ENCODE measurements at places on chromosomes 13 and 19.

- DNase-seq: no peak
Observed at GRCh38 chr19:48553676-48554384, 1.9 kb downstream of the SULT2B1 start.

DNA sequence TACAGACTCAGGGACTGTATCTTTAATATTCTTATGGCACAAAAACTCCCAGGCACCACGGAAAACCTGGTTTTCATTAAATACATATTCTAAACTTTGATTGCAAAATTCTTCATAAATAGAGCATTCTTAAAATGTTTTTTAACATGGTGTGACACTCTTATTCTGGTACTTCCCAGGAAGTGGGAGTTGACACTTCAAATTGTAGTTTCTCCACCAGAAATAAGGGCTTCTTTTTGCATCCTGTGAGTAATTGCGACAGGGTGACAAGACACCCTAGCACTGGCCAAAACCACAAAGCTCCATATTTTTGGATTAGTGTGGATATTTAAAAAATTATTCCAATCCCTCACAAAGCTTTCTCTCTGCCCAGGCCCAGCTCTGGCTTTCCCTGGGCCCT lies 43.6 kb upstream of the MTIF3 start:
- no peak for DNase-seq

- no peak for DNase-seq
Observed at GRCh38 chr13:45372189-45373161, 31.5 kb upstream of the TPT1 start.

- peak; percentile 64 for DNase-seq
Observed at GRCh38 chr13:108155185-108156106, 59.9 kb downstream of the LIG4 start.

DNA sequence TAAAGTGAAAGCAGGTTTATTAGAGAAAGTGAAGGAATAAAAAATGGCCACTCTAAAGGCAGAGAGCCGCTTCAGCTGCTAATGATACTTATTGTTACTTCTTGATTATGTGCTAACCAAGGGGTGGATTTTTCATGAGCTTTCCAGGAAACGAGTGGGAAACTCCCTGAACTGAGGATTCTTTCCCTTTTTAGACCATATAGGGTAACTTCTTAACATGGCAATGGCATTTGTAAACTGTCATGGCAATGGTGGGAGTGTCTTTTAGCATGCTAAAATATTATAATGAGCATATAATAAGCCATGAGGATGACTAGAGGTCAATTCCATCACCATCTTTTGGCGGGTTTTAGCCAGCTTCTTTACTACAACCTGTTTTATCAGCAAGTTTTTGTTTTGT lies 890.0 kb downstream of the UQCRFS1 start:
- no peak for DNase-seq

DNA sequence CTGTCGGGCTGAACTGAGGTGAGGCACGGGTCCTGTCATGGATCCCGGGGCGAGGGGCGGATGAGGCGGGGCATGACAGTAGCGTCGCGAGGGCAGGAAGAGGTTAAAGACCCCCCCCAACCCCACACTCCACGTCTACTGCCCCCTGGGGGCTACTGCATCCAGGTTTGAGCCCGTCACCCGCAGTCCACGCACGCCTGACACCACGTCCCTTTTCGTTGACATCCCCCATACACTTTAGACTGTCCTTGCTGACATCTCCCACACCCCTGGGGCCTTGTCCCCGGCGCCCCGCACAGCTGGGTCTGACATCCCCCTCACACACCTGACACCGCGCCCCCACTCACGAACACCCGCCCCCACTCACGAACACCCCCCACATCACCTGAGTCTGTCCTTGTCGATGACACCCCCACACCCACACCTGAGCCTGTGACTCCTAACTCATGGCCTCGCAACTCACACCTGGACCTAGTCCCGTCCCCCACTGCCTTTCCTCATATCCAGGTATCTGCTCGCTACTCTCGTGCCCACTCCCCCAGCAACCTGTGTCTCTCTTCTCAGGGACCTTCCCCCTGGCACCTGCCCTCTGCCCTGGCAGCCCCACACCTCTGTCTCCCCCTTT lies 416 bp downstream of the SLC25A42 start:
- DNase-seq: no peak

DNA sequence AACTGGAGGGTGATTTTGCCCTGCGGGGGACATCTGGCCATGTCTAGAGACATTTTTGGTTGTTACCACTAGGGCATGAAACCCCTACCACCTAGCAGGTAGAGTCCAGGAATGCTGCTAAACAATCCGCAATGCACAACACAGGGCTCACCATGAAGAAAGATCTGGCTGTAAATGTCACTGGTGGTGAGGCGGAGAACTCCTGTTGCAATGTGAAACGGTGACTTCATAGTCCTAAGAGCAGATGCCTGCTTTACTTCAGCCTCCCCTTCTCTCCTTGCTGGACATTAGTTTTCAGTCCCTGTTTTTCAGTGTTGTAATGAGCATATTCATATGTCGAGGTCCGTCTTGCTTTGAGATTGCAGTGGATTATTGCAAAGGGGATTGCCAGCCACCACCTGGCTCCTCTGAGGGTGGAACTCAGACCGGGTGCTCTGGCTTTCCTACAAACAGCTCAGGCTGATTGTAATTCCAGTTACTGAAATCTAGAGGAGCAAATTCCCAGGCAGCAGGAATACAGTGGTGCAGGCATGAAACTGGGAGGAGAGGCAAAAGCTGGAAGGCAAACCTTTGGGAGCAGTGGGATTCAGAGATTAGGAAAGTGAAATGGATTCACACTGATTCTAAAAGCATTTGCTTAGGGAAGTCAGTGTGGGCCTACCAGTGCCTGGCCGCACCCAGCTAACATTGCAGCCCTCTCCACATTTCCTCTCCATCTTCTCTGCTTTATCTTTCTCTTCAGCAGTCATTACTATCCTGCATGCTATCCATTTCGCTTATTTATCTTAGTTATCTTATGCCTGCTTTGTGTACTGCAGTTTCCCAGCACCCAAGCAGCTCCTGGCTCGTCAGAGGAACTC lies 76.1 kb upstream of the PCDH8 start:
- no peak for DNase-seq

- DNase-seq: no peak
Observed at GRCh38 chr13:91389186-91389585, 9.2 kb upstream of the GPC5 start.

GRCh38 chr13:26558987-26559386 lies 1.5 kb downstream of the WASF3 start:
- DNase-seq: no peak

DNA sequence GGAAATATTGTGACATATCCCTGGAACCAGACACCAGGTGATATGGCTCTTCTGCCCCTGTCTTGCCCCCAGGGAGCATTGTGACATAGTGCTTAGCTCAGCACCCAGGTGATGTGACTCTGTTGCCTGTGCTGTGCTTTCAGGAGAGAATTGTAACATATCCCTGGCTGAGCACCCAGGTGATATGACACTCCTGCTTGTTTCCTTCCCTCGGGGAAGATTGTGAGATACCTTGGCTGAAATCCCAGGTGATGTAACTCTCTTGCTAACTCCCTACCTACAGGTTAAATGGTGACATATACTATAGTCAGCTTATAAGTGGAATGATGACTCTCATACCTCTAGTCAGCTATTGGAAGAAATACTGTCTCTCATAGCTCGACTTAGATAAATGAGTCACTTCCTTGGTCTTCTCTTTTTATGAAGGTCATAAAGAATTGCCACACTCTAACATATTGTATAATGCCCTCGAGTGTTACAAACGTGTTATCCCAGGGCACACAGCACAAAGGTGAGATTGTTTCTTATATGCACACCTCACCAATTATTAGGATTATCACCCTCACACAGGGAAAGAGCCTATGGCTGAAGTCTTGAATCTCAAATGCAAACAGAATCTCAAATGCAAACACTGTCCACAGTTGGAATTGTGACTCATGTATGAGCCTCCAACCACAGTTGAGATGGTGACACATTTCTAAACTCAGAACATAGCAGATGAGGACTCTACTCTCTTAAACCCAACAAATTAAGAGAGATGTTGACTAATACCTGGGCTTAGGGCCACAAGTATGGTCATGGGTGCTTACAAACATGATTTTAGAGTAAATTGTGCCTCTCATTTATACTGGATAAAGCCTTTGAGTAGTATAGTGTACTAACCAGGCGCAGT lies 32.7 kb upstream of the ZNF254 start:
- no peak for DNase-seq

DNA sequence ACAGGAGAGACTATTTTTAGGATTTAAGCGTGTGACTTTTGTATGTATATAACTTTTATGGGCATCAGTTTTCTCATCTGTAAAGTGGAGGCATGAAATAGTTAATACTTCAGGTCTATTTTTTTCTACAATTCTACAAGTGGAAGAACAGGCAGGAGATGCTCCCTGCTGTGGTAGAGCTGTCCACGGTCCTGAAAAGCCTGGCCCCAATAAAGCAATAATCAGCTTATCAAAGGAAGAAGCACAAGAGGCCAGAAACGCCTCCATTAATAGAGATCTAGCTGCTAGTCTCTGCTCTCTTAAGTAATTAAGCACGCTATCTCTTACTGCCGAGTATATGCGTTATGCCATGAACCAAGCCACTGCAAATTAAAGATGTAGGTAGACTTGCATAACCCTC lies 28.0 kb upstream of the WASF3 start:
- peak; percentile 7 for DNase-seq

GRCh38 chr13:46492946-46493345 lies 60.0 kb upstream of the LRCH1 start:
- DNase-seq: peak; percentile 5

DNA sequence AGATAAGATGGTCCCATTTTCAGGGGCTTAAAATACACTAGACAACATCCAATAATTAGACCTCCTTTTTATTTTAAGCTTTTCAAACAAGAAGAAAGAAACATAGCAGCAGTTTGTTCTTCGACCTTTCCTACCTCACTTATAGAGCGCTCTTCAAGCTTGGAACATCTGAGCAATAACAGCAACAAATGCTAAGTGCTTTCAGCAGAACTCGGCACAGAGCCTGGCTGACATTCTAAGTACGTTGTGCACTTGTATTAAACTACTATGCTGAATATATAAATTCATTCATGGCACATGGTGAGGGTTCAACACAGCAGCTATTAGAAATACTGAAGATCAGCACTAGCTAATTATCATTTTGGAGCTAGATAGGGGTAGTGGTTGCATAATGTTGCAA lies 256.1 kb upstream of the MAB21L1 start:
- DNase-seq: no peak

GRCh38 chr19:52778811-52779210 lies 7.8 kb downstream of the ZNF600 start:
- DNase-seq: peak; percentile 26

GRCh38 chr13:99382428-99383133 lies 75.4 kb upstream of the GPR183 start:
- DNase-seq: peak; percentile 66

DNA sequence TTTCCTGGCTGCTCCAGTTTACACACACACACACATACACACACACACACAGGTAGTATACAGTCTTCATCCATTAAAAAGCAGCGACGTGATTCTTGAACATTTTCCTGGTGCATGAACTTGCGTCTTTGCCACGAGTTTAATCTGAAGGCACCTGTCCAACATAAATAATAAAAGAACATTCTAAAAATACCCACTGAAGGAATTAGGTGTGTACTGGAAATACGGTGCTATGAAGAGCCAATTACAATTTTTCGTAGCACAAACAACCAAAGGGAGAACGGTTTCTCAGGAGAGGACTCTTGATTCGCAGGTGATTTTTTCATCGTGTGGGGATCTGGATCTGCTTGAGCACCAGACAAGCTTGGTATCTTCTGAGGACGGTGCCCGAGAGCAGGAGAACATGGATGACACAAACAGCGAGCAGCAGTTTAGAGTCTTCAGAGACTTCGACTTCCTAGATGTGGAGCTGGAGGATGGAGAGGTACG lies 61.2 kb downstream of the ZAR1L start:
- no peak for DNase-seq

GRCh38 chr13:98476106-98476505 lies 100.8 kb downstream of the STK24 start:
- DNase-seq: peak; percentile 78

All from CD4-positive, alpha-beta T cell treated with Interleukin-17A for 4 hours (primary cell).